NCI-H1694 treated with DMSO at 0.1 percent for 48 hours (cell line): ENCODE measurements at places on chromosomes 11 and 22.
A peak's percentile ranks its signal among the peaks of the same experiment; 100 is the strongest.

DNA sequence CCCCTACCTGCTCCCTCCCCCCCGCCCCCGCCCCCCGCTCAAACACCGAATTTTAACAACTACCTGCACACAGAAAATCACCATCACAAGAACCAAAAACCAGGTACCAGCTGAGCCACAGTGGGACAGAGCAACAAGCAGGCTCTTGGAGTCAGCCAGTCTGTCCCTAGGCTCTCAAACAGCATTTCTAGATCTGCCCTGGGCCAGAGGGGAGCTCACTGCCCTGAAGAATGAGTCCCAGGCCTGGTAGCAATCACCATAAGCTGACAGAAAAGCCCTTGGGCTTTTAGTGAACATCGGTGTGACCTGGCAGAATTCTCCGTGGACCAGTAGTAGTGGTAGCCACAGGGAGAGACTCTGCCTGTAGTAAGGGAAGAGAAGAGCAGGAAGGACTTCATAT, 58.3 kb downstream of the C11orf87 start:
- no peak for DNase-seq

DNA sequence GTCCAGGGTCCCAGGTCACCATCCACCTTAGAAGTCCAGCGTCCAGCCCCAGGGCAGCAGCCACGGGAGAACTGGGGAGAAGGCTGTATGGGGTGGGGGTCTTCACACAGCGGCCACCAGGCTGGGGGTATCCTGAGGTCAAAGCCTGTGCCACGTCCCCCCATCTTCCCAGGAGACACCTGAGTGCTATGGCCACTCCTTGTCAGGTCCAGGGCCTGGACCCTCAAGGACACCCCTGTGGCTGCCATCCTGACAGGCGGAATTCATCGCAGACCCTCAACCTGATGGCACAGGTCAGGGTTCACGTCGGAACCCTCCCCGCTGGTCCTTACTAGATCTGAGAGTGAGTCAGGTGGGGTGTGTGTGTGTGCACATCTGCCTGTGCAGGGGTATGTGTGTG, 18.6 kb downstream of the BRSK2 start:
- no peak for DNase-seq

GRCh38 chr11:46967962-46968361, 31.4 kb downstream of the CSTPP1 start:
- DNase-seq = no peak

DNA sequence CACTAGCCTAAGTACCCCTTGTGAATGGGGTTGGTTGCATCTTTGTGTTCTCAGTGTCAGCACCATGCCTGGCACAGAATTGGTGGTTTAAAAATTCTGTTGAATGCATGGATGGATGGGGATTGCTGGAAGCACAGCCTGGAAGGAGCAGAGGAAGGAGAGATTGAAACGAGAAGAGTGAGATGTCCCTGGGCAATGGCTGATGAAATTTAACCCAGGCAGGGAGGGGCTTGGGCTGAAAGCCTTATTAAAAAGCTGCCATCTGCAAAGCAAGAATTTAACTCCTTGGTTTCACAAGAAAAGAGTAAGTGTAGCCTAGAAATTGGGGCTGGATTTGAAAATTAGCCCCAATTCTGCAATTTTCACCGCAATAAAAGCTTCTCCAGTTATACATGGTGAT, 126.7 kb downstream of the TEAD1 start:
- DNase-seq = no peak

DNA sequence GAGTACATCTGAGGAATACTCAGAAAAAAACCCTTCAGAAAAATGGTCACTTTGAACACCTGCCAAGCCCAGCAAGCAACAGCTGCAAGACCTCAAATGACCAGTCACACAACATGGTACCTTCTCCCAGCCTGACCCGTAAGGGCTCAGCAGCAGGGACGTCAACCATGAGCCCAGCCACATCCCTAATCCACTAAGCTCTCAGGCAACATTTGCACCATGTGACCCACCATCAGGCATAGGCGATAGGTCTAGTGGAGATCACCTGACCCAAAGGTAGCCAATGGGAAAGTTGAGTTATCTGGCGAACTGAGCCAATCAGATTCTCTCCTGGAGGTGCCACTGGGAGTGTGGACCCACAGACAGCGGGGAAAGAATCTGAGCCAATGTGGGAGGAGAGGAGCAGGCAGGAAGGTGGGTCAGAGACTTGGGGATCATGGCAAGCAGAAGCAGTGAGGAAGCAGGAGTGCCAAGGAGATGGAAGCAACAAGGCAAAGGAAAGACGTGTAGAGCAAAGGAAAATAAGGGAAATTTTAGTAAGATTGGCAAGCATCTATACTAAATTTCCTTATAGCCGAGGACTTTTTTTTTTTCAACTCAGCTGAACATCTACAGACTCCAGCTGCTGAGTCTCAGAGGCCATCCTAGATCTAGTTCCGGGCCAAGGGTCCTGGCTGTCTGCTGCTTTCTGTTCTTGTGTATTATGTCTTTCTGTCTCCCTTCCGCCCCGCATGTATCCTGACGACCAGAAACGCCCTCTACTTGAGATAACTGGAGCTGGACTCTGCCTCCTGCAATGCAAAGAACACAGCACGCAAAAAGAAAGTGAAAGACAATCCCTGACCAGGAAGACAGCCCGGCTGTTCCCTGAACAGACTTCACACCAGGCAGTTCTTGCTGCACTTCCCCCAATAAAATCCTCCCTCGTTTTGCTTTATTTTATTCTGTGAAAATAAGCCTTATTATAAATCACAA, 11.0 kb upstream of the PLAAT2 start:
- no peak for DNase-seq

DNA sequence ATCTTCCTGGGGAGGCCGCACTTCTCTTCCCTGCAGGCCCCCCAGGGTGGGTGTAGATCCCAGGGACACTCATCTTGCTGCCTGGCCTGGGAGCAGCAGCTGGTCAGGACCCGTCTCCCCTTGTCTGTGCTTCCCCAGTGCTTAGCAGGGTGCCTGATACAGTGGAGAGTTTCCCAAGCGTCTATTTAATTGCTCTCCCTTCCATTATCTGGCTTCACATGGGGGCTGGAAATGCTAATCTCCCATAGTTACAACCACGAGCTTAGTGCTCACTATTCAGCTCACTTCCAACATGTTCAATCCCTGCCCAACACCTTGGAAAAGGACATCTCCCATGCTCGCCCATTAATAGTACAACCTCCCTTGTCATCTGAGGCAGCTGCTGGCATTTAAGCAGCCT, 100.5 kb downstream of the DSCAML1 start:
- DNase-seq = no peak

DNA sequence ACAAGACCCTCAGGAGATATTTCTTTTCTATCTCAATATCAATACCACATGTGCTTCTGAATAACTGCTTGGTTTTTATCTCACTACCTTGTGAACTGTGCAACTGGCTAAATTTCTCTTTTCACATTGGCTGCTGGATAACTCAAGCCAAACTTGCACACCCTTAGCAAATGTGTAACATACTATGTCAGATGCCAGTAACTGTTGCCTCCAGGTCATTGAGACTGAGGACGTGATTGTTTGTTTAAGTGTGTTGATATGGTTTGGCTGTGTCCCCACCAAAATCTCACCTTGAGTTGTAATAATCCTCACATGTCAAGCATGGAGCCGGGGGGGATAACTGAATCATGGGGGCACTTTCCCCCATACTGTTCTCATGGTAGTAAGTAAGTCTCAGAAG, 90.2 kb upstream of the LIN7C start:
- no peak for DNase-seq

DNA sequence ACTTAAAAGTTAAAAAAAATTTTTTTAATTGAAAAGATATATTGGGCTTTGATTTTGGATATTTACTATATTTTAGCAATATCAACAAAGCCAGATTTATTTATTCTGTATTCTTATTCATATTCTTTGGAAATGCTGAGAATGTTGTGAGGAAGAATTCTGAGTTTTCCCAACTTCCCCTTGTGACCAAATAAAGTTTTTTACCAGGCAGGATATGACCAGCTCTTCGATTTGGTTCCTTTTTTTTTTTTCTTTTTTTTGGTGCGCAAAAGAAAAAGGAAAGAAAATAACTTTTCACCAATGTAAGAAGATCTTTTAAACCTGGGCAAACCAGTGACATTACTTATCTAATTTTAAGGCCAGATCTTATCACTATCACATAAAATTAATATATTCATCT, 12.9 kb downstream of the TCP11L1 start:
- DNase-seq = no peak

DNA sequence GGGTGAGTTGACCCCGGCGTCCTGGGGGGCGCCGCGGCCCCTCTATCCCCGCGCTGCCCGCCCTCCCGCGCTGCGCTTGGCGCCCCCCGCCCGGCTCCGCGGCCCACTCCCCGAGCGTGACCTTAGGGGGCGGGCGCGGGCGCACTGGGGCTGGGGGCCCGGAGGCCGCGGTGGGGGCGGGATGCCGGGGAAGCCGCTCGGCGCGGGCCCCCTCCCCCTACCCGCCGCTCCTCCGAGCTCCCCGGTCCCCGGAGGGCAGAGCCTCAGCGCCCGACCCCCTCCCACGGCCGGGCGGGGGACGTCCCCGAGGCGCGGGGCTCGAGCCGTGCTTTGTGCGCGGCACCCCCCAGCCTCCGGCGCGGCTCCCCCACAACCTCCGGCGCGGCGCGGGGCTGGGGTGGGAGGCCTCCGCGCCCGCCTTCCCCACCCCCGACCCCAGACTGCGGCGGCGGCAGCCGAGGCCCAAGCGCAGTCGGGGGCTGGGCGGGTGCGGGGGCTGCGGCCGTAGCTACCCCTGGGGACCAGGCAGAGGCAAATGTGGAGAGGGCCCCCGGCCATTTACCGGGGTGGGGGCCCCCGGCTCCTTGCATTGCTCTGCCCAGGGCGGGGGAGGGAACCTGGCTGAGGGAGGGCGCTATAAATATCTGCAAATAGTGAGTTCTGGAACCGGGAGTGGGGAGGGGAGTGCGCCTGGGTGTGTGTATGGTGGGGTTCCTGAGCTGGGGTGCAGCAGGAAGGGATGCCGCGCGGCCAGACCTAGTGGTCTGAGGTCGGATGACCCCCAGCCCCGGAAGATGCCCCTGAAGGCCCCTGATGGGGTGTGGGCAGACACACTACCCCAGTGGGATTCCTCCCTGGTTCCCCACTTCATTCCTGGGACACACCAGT, 988 bp downstream of the MGAT3 start:
- DNase-seq = no peak

- peak; percentile 49 for DNase-seq
These were observed 1.1 kb upstream of the FBXO7 start for GRCh38 chr22:32473388-32473952.

- DNase-seq = no peak
These were observed 75.4 kb downstream of the AASDHPPT start for GRCh38 chr11:106152824-106153223.

DNA sequence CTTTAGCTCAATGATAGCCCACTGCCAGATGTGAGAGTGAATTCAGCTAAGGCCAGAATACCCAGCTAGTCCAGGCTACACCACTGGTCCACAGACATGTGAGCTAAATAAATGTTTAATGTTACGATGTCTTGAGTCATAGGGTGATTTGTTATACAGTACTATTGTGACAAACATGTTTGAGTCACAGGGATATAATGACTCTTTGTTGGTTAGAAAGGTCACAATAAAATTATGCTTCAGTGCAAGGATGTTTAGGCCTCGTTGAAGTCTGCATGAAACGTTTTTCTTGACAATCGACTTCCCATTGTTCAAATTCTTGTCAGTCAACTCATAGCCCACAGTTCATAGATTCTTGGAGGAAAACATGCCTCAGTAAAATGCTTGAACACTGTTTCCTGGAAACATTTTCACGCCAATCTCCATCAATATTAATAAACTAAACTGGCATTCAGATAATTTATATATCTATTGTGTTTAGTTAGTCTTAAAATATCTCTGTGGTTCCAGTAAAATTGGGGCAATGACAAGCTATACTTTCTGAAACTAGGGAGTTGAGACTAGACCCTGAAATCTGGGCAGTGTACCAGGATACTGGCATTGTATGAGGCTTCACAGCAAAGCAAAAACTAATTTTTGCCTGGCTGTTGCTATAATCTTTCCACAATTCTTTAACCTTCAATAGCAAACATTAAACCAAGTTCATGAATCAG, 650.8 kb upstream of the KIRREL3 start:
- DNase-seq = no peak

DNA sequence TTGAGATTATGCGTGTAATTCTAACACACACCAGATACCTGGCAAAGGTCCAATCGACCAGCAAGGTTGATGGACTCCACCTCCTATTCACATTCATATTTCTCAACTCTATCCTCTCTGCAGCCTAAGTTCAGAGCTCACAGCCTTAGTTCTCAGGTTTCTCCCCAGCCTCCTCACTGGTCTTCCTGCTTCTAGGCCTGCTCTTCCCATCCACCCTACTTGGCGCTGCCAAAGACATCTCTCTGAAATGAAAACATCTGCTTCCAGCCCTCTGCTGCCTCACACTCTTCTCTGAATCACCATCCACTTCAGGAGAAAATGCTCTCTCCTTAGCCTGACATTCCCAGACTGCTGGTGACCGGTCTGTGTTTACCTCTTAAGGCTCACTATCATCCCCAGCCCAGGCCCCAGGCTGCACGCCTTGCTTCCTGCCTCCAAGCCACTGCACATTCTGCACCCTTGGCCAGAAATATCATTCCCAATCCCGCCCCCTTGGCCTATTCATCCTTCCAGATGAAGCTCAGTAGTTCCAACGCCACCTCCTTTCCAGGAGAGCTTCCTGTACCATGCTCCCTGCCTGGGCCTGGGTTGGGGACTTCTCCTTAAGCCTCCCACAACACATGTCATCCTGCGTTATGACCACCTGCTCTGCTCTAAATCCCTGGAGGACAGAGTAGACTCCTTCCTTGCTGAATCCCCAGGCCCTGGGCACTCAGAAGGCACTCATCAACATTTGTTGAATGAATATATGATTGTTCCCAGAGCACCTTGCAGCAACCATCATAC, 3.5 kb downstream of the ARRB1 start:
- no peak for DNase-seq

DNA sequence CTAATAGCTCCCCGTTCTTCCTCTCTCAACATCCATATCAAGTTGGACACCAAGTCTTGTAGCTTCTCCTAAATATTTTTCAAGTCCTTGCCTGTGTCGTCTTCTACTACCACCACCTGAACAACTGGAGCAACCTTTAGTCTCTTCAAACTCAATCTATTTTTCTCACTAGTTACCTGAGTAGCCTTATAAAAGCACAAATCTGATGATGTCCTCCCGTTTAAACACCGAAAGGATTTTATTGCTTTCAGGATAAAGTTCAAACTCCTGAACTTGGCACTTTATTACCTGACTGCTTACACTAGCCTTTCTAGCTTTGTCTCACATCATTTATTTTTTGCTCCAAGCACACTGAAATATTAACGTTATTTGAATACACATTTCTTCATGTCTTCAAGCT, 1.3 kb upstream of the PAK1 start:
- DNase-seq = no peak
